ENCODE measurements at places on chromosomes 13 and 19.
A peak's percentile ranks its signal among the peaks of the same experiment; 100 is the strongest.

GRCh38 chr13:98217597-98217996 is 40.5 kb upstream of the RNF113B start:
- no peak for DNase-seq

DNA sequence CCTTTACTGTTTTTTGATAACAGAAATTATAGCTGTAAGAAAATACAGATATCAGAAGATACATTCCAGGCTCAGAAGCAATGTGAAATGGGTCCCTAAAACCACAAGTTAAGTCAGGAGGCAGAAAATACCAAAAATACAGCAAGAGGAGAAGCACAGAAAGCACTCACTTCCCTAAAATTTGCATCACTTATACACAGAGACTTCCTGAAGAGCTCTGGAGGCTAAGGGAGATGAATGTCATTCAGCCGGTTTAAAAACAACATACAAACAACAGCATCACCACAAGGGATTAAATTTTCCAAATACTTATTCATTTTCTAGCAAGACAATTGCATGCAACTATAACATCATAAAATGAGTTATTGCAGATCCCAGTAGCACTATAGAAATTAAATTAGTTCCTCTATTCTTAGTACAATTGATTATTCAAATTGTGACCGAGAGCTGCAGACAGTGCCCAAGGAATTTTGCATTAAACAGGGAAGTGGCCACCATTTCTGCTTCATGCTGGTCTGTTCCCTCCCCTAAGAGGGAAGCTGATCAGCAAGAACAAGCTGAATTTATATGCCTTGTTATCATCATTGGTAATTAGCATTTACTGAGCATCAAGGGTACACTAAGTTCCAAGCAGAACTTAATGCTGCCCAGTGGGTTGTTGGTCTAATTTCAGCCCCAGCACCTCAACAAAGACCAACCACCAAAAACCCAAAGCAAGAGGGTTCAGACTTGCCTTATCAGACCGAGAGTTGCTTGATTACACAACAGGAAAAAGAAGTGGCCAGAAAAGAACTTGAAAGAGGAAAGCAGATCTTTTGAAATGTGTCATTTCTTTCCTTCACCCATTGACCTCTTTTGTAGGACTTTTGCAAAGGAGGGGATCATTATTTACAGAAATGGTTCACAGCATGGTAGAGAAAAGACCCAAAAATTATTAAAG is 140.7 kb downstream of the KCTD12 start:
- DNase-seq, result no peak

- DNase-seq, result no peak
Measured at GRCh38 chr13:98853771-98854221, 101.3 kb upstream of the SLC15A1 start.

- DNase-seq, result no peak
Measured at GRCh38 chr19:53101518-53101917, 1.7 kb downstream of the ZNF160 start.

DNA sequence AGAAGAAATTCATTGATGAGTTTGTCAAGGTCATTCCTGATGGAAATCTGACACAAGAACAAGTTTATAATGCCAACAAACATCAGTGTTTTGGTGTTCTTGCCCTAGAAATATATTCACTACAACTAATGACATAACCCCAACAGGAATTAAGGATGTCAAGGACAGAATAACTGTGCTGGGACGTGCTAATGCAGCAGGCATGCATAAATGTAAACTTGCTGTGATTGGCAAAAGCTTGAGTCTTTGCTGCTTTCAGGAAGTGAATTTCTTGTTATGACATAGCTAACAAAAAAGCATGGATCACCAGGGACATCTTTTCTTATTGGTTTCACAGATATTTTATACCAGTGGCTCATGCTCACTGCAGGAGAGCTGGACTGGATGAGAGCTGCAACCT is 144.6 kb downstream of the KCTD12 start:
- no peak for DNase-seq

DNA sequence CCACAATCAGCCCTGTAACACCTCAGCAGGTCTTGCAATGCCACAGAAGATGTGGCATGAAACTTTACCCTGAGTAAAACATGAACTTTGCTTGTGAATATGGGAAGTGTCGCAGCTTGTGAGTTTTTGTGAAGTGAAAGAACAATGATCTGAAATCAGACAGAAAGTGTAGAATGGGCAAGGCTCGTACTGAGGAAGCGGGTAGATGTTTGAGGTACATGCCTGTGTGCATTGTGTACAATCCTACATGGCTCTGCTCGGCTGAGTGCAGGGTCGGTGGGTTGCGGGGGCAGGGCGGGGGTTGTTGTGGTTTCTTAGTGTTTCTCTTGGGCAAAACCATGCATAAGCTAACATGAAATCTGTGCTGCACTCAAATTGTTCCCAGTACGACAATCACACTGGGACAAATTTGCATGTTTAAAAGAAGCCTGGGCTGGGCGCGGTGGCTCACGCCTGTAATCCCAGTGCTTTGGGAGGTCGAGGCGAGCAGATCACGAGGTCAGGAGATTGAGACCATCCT is 1.1 kb downstream of the NLRP13 start:
- no peak for DNase-seq

- DNase-seq, result peak; percentile 1
Measured at GRCh38 chr13:72864142-72865011, 82.4 kb downstream of the PIBF1 start.

DNA sequence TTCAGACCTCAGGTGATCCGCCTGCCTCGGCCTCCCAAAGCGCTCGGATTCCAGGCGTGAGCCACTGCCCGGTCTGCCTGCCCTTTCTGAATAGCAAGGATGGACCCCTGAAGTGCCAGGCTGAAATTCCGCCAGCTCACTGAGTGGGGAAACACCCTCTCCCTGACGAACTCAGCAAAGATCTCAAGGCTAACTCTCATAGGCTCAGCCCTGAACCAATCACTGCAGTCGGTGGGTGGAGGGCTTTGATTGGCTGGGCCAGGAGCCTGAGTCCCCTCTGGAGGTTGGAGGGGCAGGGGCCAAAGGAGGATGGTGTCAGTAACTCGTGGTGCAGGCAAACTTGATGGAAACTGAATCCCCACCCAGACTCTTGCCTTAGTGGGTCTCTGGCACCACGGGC is 11.2 kb upstream of the COMP start:
- DNase-seq, result no peak

DNA sequence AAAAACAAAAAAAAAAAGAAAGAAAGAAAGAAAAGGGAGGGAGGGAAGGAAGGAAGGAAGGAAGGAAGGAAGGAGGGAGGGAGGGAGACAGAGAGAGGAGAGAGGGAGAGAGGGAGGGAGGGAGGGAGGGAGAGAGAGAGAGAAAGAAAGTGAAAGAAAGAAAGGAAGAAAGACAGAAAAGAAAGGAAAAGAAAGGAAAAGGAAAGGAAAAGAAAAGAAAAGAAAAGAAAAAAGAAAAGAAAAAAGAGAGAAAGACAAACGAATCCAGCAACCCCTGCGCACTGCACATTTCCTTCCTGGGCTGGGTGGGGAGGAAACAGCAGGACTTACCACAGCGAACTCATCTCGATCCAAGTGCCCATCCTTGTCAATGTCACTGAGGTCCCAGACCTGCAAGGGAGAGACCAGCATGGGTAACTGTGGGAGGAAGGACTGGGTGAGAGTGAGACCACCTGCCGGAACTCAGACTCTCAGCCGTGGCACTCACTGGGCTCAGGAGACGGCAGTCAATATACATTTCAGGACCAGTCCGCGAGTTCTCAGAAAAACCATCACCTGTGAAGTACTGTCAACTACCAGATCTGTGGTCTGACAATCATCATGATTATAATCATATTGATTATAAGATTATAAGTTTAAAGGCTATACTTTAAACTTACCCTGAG is 43.3 kb downstream of the EPS15L1 start:
- no peak for DNase-seq

- no peak for DNase-seq
Measured at GRCh38 chr19:30785458-30786137, 413.4 kb downstream of the ZNF536 start.

GRCh38 chr19:8452446-8453123 is 7.8 kb downstream of the HNRNPM start:
- DNase-seq, result no peak

- no peak for DNase-seq
Measured at GRCh38 chr13:98175823-98176222, 1.2 kb downstream of the RNF113B start.

DNA sequence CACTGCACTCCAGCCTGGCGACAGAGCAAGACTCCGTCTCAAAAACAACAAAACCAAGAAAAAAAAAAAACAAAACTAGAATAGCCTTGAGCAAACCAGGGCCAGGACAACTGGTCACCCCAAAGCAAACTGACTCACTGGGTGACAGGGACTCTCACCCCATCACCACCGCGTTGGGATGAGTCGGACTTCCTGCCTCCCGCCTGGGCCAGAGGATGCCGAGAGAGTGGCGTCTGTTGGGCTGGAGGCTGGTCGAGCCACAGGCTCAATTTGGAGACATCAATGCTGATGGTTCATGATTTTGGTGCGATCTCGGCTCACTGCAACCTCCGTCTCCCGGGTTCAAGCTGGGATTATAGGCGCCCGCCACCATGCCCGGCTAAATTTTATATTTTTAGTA is 11.6 kb downstream of the TMPRSS9 start:
- no peak for DNase-seq

DNA sequence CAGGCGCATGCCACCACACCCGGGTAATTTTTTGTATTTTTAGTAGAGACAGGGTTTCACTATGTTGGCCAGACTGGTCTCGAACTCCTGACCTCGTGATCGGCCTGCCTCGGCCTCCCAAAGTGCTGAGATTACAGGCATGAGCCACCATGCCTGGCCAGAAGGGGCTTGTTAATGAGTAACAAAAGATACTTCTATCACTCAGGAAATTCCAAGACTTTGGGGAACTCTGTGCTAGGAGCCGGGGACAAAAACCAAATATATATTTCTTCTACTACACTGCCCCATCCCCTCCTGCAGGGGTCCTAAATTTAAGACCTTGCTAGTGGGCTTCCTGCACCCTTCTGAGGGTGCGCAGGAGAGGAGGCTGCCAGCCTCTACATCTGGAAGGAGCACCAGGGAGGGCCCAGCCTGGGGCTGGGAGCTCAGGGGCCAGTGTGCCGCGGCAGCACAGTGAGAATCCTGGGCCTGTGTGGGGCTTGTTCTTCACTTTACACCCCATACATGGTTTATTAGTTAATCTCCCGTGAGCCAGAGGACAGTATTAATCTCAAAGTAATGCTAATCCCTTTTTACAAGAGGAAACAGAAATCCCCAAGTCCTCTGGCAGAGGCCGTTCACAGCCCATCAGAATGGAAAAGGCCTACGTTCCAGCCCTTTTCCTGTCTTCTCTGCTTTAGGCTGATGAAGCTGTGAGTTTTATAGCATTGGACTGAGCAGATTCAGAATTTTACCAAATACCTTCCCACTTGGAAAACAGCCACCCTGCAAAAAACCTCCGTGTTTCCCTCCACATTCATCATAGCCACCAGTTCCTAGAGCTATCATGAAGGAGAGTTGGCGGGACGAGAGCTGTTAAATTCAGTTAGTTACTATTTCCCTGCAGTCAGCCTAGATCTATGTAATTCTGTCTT is 44.4 kb upstream of the NPAS1 start:
- DNase-seq, result no peak

GRCh38 chr13:102928941-102929675 is 83.3 kb downstream of the ERCC5 start:
- no peak for DNase-seq

DNA sequence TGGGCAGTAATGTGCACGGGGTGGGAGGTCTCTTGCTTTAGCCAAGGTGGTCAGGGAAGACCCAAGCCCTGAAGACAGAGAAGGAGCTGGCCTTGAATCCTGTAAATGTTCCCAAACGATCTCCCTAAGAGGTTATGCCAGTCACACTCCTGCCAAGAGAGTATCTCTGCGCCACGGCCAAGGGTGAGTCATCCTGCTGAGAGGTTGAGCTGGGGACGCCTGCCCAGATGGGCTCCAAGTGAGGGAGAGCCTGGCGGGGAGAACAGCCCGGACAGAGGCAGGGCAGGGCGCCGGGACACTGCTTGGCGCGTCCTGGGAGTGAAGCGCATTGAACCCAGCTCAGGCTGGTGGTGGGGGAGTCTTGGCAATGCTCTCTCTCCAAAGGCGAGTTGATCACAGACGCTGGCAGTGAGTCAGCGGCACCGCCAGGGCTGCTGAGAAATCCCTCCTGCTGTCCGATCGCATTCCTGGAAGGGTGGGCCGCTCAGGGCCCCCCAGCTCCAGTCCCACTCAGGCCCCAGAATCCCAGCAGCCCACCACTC is 16.4 kb downstream of the SULT2B1 start:
- DNase-seq, result no peak

DNA sequence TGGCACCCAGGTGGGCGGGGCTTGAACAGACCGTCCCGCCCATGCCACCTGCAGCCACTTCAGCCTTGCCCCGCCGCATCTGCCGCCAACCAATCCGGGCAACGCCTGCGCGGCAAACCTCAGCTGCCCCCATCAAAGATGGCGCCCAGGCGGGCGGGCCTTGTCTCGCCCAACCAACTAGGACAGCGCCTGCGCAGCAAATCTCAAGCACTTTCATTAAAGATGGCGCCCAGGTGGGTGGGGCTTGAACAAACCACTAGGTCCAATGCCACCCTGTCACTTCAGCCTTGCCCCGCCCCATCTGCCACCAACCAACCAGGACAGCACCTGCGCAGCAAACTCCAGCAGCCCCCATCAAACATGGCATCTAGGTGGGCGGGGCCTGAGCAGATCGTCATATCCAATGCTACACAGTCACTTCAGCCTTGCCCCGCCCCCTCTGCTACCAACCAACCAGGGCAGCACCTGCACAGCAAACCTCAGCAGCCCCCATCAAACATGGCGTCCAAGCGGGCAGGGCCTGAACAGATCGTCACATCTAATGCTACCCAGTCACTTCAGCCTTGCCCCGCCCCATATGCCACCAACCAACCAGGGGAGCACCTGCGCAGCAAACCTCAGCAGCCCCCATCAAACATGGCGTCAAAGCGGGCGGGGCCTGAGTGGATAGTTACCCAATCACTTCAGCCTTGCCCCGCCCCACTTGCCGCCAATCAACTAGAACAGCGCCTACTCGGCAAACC is 1.4 kb downstream of the PEG3 start:
- DNase-seq, result peak; percentile 10

DNA sequence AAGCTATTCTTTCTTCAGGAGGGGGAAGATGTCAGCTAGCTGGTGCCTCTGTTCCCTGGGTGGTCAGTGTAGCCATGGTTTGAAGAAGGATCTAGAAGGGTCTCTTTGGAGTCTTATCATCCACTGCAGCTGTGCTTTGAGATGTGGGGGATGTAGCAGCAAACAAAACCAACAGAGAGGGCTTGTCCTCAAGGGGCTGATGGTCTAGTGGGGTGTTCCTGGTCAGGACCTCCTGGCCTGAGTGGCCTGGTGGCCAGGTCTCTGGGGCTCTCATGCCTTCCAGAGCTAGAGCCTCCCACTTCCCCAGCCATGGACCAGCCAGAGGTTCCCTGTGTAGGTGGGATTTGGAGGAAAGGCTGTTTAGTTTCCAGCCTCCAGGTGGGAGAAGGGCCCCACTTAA is 40.3 kb downstream of the LYL1 start:
- no peak for DNase-seq

Data from CD4-positive, alpha-beta T cell treated with Interleukin-15 for 4 hours (primary cell).